ENCODE measurements at places on chromosomes 2 and 18.

DNA sequence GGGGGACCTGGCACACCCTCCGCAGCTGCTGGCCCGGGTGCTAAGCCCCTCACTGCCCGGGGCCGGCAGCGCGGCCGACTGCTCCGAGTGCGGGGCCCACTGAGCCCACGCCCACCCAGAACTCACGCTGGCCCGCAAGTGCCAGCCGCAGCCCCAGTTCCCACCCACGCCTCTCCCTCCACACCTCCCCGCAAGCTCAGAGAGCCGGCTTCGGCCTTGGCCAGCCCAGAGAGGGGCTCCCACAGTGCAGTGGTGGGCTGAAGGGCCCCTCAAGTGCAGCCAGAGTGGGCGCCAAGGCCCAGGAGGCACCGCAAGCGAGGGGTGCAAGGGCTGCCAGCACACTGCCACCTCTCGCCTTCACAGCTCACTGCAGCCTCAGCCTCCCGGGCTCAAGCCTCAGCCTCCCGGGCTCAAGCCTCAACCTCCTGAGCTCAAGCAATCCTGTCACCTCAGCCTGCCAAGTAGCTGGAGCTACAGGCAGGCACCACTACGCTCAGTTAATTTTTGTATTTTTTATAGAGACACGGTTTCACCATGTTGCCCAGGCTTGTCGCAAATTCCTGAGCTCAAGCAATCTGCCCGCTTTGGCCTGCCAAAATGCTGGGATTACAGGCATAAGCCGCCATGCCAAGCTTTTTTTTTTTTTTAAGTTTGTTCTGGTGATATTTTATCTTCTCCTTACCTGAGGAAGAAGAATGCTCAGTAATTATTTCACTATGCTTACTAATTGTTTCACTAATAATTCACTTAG, 71.7 kb upstream of the CDCA7 start:
- no peak for DNase-seq

DNA sequence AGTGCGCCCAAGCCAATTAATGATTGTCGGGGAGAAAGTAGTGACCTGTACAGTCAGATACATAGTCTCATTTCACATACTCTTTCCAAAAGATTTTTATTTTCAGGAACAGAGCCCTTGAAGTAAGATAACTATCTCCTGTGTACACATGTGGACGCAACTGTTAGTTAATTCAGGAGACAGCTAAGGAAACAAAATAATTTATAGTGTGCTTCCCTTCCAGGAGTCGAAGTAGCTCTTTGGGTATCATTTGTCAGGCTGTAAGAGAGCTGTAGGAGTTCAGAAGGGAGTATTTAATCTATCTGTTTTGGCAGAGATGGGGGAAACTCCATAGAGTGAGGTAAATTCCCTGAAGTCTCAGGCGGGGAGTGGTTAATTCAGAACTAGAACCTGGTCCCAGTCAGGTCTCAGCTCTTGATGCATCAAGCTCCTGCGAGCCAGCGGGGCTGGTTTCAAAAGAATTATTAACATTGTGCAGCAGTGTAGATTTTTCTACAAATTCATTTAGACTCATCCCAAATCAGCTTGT, 63.0 kb downstream of the MAPK4 start:
- no peak for DNase-seq

- DNase-seq, result no peak
Observed at GRCh38 chr2:135818937-135819610, 17.9 kb downstream of the LCT start.

DNA sequence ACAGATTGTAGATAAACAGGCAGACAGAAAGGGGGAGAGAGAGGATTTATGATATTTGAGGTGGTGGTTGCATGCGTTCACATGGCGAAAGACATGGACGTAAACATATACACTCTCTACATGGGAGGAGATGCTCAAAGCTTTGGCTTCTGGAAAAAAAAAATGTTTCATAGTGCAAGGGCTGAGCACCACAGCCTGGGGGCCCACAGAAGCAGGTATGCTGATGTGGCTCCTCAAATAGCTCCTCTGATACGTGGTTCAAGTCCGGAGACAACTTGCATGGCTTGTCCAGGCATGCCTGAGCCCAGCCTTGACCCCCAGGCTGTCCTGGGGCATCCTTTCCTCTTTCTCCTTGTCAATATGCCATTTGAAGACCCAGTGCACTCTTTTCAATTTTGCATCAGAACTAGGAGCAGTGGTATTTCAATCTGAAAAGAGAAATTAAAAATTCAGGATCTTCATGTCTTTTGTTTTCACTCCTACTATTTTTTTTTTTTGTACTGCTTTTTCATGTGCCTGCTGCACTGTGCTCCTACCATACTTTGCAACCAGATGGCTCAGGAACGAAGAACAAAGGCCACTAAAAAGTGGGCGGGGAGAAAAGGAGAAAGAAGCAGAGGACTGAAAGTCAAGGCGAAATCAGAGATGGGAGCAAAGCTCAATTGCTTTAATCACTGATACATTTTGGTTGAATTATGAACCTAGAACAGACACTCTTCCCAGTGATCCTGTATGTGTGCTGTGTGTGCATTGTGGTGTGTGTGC, 495.7 kb upstream of the TCF4 start:
- DNase-seq, result no peak

DNA sequence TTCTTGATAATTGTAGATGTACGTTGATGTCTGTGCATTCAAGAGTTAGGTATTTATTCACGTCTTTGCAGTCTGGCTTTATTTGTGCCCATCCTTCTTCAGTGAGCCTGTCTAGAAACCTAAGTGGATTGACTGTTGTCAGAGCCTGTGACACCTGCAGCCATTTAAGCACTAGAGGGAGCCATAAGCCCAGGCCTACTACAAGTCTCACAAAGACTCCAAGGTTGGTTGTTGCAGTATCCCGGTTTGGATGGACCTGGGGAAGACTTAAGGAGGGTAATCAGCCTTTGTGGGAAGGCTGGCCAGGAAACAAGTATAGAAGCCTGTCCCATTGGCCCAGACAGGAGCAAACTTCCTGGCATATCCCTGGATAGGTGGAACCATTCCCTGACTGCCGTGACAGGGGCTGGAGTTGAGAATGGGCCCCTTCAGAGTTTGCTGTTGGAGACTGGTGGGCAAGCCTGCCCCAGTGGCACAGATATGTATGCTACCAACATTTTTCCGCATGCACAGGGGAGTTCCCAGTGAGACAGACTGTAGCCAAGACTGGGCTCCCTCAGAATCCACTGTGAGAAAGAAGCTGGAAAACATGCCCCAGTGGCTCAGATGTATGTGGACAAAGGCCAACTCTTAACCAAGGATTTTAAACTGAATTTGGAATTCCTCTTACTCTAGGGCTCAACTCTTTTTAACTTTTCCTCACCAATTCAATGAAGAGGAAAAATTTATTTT, 9.3 kb upstream of the LRRC30 start:
- DNase-seq, result peak; percentile 69

DNA sequence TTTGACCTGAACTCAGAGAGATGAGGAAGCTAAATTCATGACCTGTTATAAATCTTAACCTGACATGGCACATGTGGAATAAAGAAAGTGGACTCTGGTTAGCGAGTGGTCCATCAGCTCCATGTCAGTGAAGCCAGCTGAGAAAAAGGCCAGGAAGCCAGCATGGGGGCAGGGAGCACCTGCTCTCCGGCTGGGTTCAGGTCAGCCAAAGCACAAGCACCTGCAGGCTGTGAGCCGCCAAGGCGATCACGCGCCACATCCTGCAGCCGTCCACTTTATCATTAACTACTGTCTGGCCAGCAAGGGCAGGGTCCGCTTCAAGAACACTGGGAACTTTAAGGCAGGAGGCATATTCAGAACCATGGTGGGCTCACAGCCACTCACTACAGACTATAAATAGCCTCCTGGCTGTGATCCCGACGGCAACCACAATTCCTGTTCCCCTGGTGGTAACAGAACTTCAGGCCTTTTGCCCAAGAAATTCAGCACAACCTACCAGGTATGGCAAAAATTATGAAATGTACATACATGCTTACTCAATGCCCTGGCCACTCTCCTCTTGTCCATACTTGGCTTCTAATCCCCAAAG, 35.5 kb downstream of the ACVR1 start:
- peak; percentile 27 for DNase-seq

DNA sequence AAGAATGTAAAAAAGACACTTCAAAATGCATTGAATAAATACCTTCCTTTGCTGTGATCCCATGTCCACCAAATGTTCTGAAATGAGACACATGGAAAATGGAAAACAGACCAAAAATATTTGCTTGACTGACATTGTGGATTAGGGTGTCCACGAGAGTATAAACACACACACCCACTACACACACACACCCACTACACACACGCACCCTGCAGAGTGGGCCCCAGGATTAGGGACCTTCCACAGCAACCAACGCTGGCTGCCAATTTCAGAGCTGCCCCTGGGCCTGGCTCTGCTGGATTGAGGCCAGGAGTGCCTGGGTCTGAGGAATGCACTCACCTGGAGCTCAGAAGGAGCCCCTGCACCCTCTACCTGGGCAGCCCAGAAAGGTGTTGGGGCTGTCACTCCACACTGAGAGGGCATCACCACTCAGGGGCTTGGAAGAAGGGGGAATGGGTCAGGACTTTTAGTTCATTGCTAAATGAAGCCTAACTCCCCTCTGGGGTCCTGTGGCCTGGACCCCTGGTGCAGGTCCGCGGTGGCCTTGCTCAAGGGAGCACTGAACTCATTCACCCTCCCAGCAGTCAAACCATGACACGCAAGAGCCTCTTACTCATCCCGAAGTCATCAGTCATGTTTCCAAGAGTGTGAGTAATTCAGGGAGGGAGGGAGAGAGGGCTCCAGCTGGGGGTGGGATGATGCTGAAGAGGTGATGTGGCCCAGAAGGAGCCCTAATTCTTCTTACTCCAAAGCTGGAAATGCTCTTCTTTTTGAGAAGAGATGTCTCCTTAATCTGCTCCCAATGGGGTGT, 50.2 kb upstream of the PLB1 start:
- no peak for DNase-seq

DNA sequence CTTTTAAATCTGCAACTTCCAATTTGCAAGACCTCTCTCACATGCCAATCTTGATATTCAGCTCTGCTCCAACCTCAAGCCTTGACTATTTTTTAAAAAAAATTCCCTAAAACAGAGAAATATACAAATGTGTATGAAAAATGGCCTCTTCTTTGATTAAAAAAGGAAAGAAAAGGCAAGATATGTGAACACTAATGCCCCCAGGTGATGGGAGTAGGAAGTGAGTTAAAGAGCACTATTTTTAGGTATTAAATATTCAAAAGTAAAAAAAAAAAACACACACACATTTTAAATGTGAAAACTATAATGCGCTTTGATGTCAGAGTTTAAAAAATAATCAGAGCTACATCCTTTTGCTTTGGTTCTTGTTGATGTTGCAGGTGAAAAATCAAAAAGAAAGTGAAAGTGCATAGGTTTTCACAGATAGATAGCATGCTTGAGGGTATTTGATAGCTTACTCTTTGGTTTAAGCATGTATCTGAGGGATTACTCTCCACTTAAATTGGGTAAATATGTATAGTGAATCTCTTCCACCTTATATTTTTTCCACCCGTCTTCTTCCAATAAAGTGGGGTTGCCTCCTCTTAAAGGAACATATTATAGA, 406.0 kb upstream of the POU3F3 start:
- no peak for DNase-seq

DNA sequence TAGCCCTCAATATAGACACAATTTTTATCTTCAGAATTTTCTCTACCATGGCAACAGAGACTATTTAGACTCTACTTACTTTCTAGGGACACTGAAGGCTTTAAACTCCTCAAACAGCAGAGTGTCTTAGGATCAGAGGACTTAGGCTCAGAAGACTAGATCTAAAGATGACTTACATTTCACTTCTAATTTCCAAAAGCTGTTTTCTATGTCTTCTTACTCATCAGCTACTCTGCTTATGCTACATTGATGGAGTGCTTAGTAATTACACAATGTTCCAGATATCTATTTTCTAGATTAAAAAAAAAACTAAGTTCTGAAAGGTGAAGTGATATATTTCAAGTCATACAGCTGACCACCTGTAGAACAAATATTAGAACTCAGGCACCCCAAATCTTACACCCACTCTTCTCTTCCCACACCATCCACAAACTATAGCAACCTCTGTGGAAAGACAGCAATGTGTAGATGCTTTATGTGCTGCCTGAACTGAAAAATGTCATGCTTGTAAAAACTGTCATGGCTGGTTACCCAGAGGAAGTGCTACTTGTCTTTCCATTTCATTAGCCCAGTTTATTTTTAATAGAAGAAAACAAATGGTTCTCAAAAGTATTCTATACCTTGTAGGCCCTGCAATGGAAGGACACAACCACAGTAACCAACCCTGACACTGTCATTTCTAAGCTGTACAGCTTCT, 831.0 kb upstream of the ACVR2A start:
- DNase-seq, result no peak

- no peak for DNase-seq
Observed at GRCh38 chr2:37602040-37602439, 69.4 kb downstream of the CDC42EP3 start.

- no peak for DNase-seq
Observed at GRCh38 chr2:128636802-128637147, 318.1 kb upstream of the HS6ST1 start.

DNA sequence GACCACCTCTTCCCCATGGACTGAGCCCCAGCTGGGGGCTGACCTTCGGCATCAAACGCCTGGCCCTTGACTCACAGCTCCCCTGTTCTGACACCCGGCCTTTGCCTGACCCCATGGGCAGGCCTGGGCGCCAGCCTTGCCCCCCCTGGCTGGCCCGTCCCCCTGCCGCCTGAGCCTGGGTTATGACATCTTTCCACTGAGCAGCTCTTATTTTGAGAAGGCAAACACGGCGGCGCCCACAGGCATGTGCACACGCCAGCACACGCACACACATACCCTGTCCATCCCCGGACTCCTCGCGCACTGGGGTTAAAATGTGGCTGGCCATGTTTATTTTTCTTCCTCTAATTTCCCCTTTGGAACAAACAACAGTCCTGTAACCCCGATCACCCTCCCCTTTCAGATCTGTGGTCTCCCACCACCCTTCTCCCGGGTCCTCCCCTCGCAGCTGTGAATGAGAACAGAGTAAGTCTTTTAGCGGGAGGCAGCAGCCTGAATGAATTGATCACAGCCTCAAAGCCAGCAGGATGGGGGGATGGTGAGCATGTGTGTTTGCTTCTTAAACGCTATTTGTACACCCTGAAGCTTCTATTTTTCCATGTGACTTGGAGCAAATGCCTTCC, 11.8 kb upstream of the ATOH8 start:
- DNase-seq, result peak; percentile 94

DNA sequence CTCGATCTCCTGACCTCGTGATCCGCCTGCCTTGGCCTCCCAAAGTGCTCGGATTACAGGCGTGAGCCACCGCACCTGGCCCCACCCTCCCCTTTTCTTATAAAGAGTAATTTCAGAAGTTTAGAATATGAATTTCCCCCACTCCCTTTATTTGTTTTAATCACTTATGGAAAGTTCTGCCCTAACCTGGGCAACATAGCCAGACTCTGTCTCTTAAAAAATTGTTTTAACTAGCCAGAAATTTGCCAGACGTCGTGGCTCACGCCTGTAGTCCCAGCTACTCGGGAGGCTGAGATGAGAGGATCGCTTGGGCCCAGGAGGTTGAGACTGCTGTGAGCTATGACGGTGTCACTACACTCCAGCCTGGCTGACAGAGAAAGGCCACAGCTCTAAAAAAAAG, 7.7 kb upstream of the NBAS start:
- no peak for DNase-seq

GRCh38 chr2:132937629-132938028, 267.6 kb upstream of the LYPD1 start:
- no peak for DNase-seq
